ENCODE measurements at places on chromosomes 1 and 21. TPM values are rescaled to one million over a fixed set of nuclear protein-coding genes. Genes with fewer than 3 reads are reported as not detected.
A peak's percentile ranks its signal among the peaks of the same experiment; 100 is the strongest.

METTL18 gene
- 5.6 TPM for total RNA-seq

SLAMF8 gene
- not detected for total RNA-seq

PUSL1 gene
- 18.1 TPM for total RNA-seq

MATN1 gene
- total RNA-seq = 2.5 TPM

VANGL1 gene
- total RNA-seq = 1.1 TPM

FLG gene
- total RNA-seq = not detected

GRCh38 chr1:201845331-201846083 is 16.6 kb downstream of the IPO9 start:
- no peaks in the 10 kb centered on the region for H3K27me3 ChIP-seq
- H3K4me3 ChIP-seq = no peak overlapping the region
- peaks cover 30% of the 10 kb centered on the region for H3K36me3 ChIP-seq
- H3K4me1 ChIP-seq = no peaks in the 10 kb centered on the region
- no peak overlapping the region for H3K27ac ChIP-seq

GRCh38 chr1:209624558-209625549 is 27.4 kb downstream of the LAMB3 start:
- no peaks in the 10 kb centered on the region for H3K36me3 ChIP-seq
- no peak overlapping the region for H3K4me3 ChIP-seq
- peaks cover 11% of the 10 kb centered on the region for H3K4me1 ChIP-seq
- no peaks in the 10 kb centered on the region for H3K27me3 ChIP-seq
- no peak for DNase-seq

DNA sequence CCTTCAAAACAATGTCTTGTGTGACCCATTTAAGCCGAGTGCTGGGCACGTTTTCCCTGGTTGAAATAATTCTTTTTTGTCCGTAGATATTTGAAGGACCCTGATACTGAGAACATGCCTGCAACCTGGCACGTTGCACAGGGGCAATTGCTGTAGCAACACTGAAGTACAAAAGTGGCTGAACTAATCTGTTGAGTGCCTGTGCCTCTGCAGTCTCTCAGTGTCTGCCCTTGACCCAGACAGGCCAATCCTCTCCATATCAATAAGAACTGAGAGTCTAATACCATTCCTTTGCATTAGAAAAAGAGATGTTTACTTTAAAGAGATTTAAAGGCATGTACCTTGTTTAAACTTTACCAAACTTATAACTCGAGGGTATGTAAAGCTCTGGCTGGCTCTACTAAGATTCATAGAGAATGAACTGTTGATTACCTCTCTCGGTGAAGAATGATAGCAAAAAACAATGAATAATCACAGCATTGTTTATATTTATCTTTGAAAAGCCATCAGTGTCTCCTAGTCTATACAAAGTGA is 2.4 kb downstream of the GREM2 start:
- H3K4me3 ChIP-seq = no peak overlapping the region
- no peak for DNase-seq
- peaks cover 4% of the 10 kb centered on the region for H3K27me3 ChIP-seq
- no peak overlapping the region for H3K27ac ChIP-seq
- peaks cover 13% of the 10 kb centered on the region for H3K4me1 ChIP-seq

DNA sequence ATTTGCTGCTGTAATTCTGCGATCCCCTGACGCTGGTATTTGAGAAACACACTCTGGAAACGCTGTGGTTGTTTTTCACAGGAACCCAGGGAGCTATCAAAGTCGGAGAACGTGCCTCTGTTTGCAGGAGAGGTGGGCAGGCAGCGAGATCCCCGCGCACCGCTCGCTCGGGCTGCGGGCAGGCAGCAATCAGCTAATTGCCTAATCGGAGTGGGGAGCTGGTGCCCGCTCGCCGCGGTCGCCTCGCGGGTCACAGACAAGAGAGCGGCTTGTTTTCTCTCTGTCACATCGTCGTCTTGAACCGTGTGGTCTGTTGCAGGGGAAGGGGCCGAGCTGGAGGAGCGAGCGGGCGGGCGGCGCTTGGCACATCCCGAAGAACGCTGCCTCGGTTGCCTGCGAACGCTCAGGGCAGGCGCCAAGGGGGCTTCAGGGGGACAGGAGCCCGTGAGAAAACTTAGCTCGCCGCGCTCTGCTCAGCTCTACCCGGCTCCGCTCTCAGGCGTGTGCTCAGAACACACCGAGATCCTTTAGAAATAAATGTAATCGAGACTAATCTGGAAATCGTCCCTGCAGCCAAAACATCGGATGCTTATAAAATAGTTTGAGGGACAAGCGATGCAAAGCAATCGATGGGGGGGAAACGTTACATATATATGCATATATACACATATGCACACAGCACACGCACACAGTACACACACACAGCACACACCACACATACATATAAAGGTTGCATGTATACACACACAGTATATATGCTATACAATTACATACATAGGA is 93.6 kb upstream of the SMYD2 start:
- no peak for DNase-seq
- H3K36me3 ChIP-seq = no peaks in the 10 kb centered on the region
- H3K4me1 ChIP-seq = peaks cover 7% of the 10 kb centered on the region
- H3K27me3 ChIP-seq = peaks cover 66% of the 10 kb centered on the region

DNA sequence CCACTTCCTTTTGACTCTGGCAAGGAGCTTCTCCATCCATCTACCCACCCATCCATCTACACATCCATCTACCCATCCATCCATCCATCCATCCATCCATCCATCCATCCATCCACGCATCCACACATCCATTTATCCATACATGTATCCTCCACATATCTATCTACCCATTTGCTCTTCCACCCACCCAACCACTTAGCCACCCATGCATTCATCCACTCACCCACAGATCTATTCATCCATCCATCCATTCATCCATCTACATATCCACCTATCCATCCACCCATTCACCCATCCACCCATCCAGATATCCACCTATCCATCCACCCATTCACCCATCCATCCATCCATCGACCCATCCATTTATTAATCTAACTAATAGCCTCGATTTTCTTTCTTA is 23.0 kb upstream of the KANK4 start:
- no peak for DNase-seq
- no peak overlapping the region for H3K27ac ChIP-seq
- no peaks in the 10 kb centered on the region for H3K4me1 ChIP-seq
- no peaks in the 10 kb centered on the region for H3K36me3 ChIP-seq
- no peak overlapping the region for H3K4me3 ChIP-seq

GRCh38 chr1:42153624-42154023 is 414 bp downstream of the GUCA2B start:
- H3K27ac ChIP-seq = no peak overlapping the region
- no peaks in the 10 kb centered on the region for H3K36me3 ChIP-seq
- H3K27me3 ChIP-seq = peaks cover under 1% of the 10 kb centered on the region
- H3K4me3 ChIP-seq = no peak overlapping the region
- H3K4me1 ChIP-seq = peaks cover 3% of the 10 kb centered on the region

GRCh38 chr1:105204836-105205371 is 1455.2 kb downstream of the AMY1C start:
- DNase-seq = no peak
- no peaks in the 10 kb centered on the region for H3K27me3 ChIP-seq
- no peaks in the 10 kb centered on the region for H3K36me3 ChIP-seq
- H3K4me3 ChIP-seq = no peak overlapping the region

DNA sequence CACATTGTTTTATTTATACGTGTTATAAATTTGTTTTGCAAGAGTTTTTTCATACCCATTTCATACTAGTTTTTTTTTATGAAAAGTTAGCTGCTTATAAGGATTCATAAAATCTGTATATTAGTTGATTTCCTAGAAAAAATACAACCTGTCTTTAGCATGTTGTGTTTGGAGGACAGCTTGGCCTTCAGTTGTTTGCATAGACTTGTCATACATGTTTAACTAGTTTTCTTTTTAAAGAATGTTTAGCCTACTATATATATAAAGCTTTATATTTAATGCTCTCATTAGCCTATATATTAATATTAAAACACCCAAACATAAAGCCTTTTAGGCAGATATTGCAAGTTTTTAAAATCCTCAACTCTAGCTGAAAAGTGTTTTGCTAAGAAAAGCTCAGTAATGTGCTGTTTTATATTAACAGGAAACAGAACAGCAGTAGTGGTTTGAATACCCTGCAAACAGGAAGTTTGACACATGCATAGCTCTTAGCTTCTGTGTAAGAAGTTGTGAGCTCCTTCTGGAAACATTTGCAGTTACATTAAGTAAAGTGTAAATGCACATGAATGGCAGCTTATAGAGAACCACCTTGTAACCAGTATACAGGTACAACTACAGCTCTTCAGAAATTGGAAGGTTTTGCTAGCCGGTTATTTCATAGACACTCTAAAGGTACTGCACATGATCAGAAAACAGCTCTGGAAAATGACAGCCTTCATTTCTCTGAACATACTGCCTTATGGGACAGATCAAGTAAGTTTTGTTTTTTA is at the start of gene PRKACB:
TSS of gene PRKACB (plus strand) at position 476 of the 770 bp plus-strand sequence. CDS start at position 567, 91 bp downstream.
- H3K4me1 ChIP-seq = peaks cover 8% of the 10 kb centered on the region
- H3K27me3 ChIP-seq = no peaks in the 10 kb centered on the region
- H3K27ac ChIP-seq = peak within 1 kb of the TSS; percentile 63
- peak within 1 kb of the TSS; percentile 57 for H3K4me3 ChIP-seq
- no peak for DNase-seq

DNA sequence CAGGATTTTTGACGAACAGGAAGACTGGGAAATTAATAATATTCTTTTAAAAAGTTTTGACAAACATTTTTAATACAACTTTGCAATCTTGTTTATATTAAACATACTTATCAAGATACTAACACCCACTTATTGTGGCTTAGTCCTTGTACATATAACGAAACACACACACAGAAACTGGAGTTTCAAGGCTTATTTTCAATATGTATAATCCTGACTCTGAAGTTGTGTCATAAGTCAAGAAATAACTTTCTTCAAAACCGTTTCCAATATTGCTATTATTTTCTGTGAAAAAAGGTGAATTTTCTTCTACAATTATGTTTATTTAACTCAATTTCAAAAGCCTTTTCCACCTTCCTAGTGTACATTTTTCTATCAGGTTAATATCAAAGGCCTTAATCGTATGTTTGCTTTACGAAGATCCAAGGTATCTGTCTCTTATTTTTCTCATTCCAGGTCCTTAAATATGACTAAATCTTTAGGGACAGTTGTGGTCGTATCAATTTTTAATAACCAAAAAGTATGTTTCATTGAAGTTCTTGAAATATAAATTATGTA is 1.8 kb downstream of the CDKN2C start:
- H3K27ac ChIP-seq = no peak overlapping the region
- no peak for DNase-seq
- H3K4me1 ChIP-seq = peaks cover 25% of the 10 kb centered on the region
- H3K36me3 ChIP-seq = no peaks in the 10 kb centered on the region
- no peak overlapping the region for H3K4me3 ChIP-seq
- peaks cover 4% of the 10 kb centered on the region for H3K27me3 ChIP-seq

GRCh38 chr1:201223852-201224665 is 33.4 kb downstream of the IGFN1 start:
- H3K4me1 ChIP-seq = no peaks in the 10 kb centered on the region
- DNase-seq = no peak
- no peak overlapping the region for H3K27ac ChIP-seq
- H3K4me3 ChIP-seq = no peak overlapping the region
- no peaks in the 10 kb centered on the region for H3K36me3 ChIP-seq

GRCh38 chr1:193856261-193856660 is 669.8 kb upstream of the B3GALT2 start:
- no peaks in the 10 kb centered on the region for H3K4me1 ChIP-seq
- no peaks in the 10 kb centered on the region for H3K27me3 ChIP-seq
- no peak overlapping the region for H3K4me3 ChIP-seq
- no peaks in the 10 kb centered on the region for H3K36me3 ChIP-seq

- H3K4me1 ChIP-seq = no peaks in the 10 kb centered on the region
- H3K36me3 ChIP-seq = no peaks in the 10 kb centered on the region
- no peak overlapping the region for H3K4me3 ChIP-seq
- H3K27ac ChIP-seq = no peak overlapping the region
- no peak for DNase-seq
Observed at GRCh38 chr1:117164209-117164608, 42.7 kb upstream of the TRIM45 start.

GRCh38 chr1:205015241-205015640 is 27.8 kb upstream of the CNTN2 start:
- no peak overlapping the region for H3K27ac ChIP-seq
- H3K27me3 ChIP-seq = no peaks in the 10 kb centered on the region
- no peaks in the 10 kb centered on the region for H3K36me3 ChIP-seq
- H3K4me3 ChIP-seq = no peak overlapping the region

DNA sequence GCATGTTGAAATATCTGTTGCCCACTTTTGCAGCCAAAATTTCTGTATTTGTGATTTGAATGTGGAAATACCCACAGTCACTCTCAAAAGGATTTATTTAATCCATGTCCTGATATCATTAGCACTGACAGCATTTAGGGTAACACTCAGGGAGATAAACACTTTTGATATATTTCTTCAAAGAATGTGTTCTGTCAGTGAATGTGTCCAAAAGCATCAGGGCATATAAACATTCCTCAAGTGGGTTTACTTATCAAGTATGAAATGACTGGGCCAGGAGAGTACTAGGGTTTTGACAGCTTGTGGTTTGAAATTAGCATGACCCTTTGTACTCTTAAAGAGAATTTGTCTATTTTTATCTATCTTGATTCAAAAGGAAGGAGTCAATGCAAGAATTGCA is 1302.1 kb upstream of the ADGRL2 start:
- H3K36me3 ChIP-seq = no peaks in the 10 kb centered on the region
- no peak for DNase-seq
- no peak overlapping the region for H3K27ac ChIP-seq
- H3K4me3 ChIP-seq = no peak overlapping the region
- no peaks in the 10 kb centered on the region for H3K27me3 ChIP-seq

- no peak overlapping the region for H3K27ac ChIP-seq
- no peak for DNase-seq
- no peaks in the 10 kb centered on the region for H3K36me3 ChIP-seq
- H3K4me1 ChIP-seq = no peaks in the 10 kb centered on the region
- no peaks in the 10 kb centered on the region for H3K27me3 ChIP-seq
Observed at GRCh38 chr1:76725864-76726619, 141.2 kb upstream of the ST6GALNAC5 start.

DNA sequence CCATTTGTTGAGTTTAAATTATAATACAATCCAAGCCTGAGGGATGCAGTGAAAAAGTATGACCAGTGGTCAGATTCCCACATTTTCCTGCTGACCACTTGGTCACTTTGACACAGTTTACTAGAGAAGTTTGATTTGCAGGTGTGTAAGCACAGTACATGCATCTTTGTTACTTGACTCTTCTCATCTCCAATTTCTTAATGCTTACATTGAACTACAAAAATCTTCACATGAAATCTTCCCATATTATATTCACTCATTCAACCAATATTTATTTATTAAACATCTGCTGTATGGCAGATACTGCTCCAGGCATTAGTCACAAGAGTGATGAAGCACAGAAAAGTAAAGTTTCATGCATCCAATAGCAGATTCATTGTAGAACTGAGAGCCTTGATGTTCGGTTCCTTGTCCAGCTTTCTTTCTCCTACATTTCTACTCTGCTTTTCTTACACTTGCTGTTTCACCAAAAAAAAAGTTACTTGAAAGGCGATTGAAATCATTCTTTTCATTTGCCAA is 211.7 kb downstream of the NFIA start:
- no peak overlapping the region for H3K27ac ChIP-seq
- H3K4me3 ChIP-seq = no peak overlapping the region
- no peaks in the 10 kb centered on the region for H3K27me3 ChIP-seq

DNA sequence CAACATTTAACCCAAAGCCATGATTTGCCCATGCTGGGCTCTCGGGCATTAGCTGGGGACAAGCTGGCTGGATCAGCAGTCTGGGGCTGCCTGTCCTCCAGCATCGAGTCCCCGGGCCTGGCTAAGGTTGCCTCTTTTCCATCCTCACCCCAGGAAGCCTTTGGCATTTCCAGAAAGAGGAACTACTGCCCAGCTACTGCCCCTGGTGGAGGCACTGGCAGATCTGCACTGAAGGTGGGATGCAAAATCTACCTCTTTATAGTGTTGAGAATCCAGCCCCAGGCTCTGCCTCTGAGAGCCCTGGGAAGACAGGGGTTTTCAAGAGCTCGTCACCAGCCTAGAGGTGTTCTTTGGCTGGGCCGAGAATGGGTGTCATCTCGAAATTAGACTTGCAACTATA is 635.9 kb downstream of the MATN1 start:
- DNase-seq = no peak
- no peaks in the 10 kb centered on the region for H3K4me1 ChIP-seq
- H3K36me3 ChIP-seq = no peaks in the 10 kb centered on the region
- H3K27ac ChIP-seq = no peak overlapping the region
- H3K4me3 ChIP-seq = no peak overlapping the region
